ENCODE measurements at places on chromosomes 11 and 22. TPM values are rescaled to one million over a fixed set of nuclear protein-coding genes. Genes with fewer than 3 reads are reported as not detected.
A peak's percentile ranks its signal among the peaks of the same experiment; 100 is the strongest.

MRGPRE gene
- not detected for polyA plus RNA-seq

DNA sequence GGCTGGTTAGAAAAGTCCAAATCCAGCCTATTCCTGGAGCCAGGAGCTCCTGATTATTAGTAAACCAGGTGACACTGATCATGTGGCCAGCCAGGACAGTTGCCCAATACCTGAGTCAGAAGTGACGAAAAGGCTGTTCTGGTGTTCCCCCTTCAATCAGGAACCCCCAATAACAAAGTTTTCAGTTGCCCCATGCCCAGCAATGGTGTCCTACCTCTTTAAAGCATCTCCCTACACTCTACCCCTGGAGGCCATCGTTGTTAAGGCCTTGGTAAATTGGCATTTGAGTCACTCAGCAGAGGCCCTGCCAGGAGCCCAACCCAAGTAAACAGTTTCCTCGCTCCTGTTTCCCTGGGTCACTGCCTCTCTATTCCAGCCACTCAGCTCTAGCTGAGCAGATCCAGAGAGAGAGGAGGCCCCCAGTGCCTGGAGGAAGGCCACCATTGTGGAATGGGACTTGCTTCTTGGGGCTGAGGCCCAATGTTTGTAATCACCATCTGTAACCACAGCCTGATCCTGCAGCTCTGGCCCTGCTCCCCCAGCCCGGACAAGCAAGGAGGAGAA is 25.0 kb downstream of the ARHGAP1 start:
- peak; percentile 40 for DNase-seq

CYP2D6 gene
- 1.4 TPM for polyA plus RNA-seq

DNA sequence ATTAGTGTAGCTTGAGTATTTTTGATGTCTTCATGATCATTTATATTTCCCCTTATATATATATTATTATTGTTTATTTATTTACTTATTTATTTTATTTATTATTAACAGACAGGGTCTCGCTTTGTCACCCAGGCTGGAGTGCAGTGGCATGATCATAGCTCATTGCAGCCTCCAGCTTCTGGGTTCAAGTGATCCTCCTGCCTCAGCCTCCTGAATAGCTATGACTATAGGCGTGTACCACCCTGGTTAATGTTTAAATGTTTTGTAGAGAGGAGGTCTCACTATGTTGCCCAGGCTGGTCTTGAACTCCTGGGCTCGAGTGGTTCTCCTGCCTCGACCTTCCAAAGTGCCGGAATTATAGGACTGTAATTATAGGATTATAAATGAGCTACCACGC is 10.2 kb downstream of the ADM start:
- DNase-seq: no peak

All from hindlimb muscle (tissue), 1 donor.